ENCODE measurements at places on chromosomes 7 and 10. TPM values are rescaled to one million over a fixed set of nuclear protein-coding genes. Genes with fewer than 3 reads are reported as not detected.

DNA sequence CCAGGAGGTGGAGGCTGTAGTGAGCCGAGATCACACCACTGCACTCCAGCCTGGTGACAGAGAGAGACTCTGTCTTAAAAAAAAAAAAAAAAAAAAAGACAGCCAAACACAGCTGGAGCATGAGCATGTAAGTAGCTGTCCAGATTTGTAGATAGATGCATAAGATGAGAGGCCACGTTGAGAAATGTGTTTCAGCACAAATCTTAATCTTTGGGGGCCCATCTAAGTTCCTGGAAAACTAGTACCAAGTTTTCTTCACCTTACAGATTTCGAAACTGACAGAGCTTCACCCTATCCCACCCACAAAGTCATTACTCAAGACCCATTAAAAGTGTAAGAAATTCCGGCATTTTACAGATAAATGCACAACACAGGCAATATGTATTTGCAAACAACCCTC, 208.2 kb downstream of the PARD3 start:
- no peak for DNase-seq

GRCh38 chr10:88831709-88832108, 19.9 kb downstream of the ANKRD22 start:
- DNase-seq = no peak

DNA sequence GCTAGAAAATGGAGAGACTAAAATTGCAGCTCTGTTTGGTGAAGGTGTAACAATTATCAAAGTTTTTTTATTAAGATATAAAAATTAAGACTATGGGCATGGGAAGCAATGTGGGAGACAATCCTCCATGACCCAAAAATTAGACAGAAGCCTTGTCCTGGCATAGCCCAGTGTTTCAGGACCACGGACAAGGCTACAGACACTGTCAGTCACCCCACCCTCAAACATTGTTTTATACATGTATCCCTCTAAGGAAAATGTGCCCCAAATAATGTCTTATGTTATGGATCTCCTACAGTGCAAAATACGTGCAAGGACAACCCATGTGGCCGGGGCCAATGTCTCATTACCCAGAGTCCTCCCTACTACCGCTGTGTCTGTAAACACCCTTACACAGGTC, 24.0 kb downstream of the HABP2 start:
- DNase-seq = peak; percentile 14

Gene CCDC146
- 16.6 TPM for total RNA-seq

- DNase-seq = no peak
These were observed 2.9 kb downstream of the RBP4 start for GRCh38 chr10:93598157-93598556.

Gene C10orf62
- 0.96 TPM for total RNA-seq

DNA sequence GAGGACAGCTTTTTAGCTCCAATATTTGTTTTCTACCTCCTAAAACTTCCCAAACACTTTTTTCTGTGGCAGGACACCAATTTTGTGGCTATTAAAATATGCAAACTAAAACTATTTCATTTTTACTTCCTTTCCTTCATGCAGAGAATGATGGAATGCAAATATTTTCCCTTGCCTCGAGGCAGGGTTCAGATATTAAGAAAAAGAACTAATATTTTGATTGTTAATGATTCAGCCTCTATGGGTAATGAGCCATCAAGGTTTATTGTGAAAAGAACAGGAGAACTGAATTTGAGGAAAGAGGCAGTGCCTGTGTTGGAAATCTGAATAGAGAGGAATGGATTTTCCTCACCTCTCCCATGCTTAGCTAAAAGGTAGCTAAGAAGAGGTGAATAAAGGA, 43.1 kb upstream of the CASD1 start:
- DNase-seq = no peak

DNA sequence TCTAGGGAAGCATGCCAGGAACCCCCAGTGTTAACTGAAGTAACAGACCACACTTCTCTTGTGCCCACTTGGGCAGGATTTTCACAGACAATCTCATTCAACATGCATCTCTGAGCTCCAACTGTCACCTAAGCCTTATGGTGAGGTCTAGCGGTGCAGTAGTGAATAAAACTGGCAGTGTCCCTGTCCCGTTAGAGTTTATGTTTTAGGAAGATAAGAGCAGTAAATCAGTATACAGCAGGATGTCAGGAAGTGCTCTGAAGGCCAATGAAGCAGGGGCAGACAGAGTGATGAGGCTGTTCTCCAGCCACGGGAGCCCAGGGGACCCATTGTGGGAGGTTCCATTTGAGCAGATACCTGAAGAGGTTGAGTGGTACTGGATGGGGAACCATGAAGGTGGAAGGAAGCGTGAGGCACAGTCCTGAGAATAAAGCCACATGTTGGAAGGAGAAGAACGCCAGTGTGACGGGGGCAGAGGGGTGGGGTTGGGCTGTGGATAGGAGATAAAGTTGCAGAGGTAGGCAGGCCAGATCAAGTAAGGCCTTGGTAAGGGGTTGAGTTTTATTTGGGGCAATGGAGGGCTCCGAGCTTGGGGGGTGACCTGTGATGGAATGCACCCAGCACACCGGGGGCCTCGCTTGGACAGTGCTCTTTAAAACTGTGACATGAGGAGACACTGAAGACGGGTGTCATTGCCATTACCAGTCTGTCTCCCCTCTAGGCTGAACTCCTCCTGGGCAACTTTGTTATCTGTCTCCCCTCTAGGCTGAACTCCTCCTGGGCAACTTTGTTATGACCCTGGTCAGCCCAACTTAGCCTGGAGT, 6.6 kb downstream of the GDF10 start:
- DNase-seq = no peak

DNA sequence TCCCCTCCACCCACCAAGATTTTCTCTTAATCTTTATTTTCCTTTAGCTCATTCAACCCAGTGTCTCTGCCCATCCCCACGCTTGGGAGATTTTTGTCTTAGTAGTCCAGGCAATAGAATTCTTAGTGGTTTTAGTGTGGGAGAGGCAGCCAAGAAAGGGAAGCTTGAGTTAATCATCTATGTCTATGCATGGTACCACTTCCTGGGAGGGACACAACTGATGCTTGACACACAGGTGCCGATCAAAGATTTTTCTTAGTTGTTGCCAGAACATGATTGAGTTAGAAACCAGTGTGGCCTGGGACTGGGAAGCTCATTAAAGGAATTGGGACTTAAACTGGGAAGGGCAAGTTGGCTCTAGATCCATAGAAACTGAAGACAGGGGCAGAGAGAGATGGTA, 3.1 kb downstream of the STRA8 start:
- DNase-seq = no peak

Gene FANK1
- total RNA-seq = 4.3 TPM

Gene CCDC172
- total RNA-seq = 2.9 TPM

DNA sequence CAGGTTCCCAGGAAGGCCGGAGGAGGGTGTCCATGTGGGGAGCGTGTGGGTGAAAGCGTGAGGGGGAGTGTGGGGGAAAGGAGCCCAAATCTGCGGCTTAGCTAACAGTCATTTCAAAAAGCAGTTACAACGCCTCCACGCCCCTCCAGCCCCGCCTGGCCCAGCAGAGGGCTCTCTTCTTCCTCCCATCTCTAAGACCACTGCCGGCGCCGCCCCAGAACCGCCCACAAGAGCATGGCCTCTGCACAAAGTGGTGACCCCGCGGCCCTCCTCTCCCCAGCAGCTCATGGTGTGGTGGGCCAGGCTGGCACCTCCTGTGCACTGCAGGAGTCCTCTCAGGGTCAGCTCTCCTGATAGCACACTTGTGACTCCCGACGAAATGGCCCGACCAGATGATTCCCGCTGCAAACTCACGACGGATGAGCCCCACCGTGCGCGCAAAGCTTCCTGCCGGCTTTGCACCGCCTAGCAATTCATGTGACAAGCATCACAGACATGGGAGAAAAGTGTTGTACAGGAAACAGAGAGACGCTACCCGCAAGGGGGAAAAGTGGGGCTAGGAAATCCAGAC, 12.4 kb upstream of the HUS1 start:
- DNase-seq = peak; percentile 91

GRCh38 chr10:33862536-33863105, 528.2 kb upstream of the NRP1 start:
- DNase-seq = no peak

Gene ATOH7
- total RNA-seq = not detected

- no peak for DNase-seq
These were observed 4.2 kb downstream of the CTBP2 start for GRCh38 chr10:125156196-125156595.

DNA sequence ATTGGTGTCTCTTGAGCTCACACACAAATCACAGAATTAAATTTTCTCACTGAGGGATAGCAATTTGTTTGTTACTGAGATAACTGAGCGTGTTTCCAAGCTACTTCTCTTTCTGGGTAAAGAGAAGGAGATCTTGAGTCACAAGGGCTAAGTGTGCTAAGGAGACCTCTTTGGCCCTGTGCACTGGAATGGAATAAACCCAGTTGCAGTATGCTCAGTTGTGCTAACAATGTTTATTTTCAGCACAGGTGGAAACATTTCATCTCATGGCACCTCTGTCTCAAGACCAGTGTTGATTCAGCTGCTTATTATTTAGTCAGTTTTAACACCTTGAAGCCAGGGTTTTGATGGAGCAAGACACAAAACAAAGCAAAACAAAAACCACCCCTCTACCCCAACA, 22.5 kb upstream of the UBE2H start:
- no peak for DNase-seq

DNA sequence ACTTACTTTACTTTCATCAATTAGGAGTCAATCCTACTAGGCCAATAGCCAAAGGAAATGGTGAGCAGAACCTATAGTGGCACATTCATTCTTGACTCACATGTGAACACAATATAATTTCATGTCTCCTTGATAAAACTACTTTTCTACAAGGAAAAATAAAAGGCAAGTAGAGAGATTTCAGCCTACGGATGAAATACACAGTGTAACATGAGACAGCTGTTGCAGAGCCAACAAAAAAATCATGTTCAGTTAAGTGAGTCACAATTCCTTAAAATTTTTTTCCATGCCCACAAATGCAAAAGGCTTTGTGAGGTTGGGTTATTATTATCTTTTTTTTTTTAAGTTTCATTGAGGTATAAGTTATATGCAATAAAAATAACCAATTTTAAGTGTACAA, 54.8 kb downstream of the GPR141 start:
- peak; percentile 84 for DNase-seq

GRCh38 chr7:47392241-47392759, 189.6 kb downstream of the TNS3 start:
- DNase-seq = peak; percentile 98

Gene IFIT5
- total RNA-seq = 13.5 TPM

DNA sequence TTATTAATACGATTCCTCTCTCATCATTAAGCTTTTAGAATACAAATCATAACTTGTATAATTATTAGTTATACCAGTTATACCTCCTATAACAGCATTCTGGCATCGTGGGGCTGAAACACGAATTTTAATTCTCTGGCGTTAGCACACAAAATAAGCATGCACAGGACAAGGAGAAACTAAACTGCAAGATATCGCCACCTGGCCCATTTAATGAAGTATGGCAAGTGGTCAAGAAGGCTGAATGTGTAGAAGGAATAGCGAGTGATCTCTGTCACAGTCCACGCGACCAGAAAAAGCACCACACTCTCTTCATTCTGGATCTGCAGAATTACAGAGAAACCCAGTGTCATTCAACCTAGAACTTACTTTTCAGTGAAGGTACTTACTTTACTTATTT, 18.1 kb downstream of the HACD1 start:
- DNase-seq = peak; percentile 6

DNA sequence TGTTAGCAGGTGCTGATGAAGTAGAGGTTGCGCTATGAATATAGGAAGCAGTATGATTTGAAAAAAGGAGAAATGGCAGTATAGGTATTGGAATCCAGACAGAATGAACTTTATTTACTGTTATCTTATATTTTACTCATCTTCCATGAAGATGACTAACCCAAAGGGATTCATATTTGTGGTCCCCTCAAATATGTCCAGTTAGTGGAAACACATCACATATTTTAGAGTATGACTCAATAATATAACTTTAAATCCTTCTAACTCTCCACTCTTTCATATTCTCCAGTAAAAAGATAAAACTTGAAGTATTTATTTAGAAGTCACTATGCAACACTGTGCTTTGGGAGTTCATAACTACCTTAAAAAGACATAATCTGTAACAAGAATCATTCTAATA, 286.5 kb upstream of the LRRTM3 start:
- DNase-seq = peak; percentile 80

Gene CYP2E1
- 0.72 TPM for total RNA-seq

- DNase-seq = no peak
These were observed 111.8 kb downstream of the HPSE2 start for GRCh38 chr10:99123851-99124250.

- DNase-seq = no peak
These were observed 57.6 kb upstream of the PIK3CG start for GRCh38 chr7:106807474-106807873.

DNA sequence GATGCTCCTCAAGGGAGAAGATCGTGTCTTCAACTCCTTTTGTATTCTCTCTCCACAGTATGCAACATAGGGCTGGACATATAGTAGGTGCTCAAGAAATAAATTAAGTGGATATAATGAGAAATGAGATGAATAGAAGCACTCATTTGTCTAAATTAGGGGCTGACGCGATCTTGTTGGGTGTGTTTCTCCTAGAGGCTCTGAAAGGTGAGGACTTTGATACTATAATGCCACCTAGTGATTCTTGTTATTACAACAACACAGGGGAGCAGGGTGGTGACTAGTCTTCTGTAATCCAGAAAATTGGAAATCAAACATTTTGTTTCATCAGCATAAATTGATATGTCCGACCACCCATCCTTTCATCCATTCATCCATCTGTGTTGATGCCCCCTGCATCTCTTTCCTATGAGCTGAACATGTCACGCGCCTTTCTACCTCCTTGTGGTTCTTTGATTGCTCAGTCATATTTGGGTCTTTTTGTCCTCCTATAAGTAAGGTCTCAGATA, 3.5 kb upstream of the CFAP58 start:
- peak; percentile 85 for DNase-seq

Gene ANKRD2
- total RNA-seq = not detected

Gene CABCOCO1
- 9.1 TPM for total RNA-seq

- no peak for DNase-seq
These were observed 59.0 kb downstream of the MDH2 start for GRCh38 chr7:76106893-76107292.

DNA sequence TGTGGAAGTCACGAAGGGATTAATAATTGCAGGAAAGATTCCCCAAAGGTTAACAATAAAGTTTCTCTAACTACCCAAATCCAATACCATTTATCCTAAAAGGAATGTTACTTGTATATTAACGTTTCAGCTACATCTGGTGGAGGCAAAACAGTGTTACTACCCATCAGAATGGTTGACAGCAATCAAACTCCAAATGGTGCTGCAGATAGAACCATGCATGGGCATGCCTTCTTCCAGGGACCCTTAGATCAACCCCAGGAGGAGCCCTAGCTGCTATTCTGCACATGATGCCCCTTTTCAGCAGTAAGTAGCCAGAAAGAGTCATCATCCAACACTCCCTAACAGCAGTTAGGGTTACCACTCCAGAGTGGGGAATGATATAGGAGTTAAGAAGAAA, 336.3 kb downstream of the GRID1 start:
- no peak for DNase-seq

- no peak for DNase-seq
These were observed 76.7 kb downstream of the SFMBT2 start for GRCh38 chr10:7333961-7334641.
